ENCODE measurements at places on chromosomes 1 and 21. TPM values are rescaled to one million over a fixed set of nuclear protein-coding genes. Genes with fewer than 3 reads are reported as not detected.

CD1E gene
- 0.18 TPM for total RNA-seq

DNA sequence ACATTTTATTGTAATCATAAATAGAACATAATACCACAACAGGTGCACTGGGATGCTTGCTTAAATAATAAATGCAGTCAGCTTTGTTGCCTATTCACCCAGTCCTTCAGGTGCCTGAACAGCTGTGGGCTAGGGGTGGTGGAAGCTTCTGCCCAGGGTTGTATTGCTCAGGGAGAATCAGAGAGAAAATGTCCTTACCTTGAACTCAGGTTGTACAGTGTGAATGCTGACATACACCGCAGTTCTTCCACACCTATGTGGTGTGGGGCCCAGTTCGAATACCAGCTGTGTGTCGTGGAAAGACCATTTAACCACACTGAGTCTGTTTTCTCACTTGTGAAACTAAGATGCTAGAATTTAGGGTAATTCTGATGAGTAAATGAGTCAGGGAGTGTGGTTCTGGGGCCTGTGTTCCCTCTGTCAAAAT, 115.7 kb upstream of the ATP1A1 start:
- no peak for DNase-seq

- DNase-seq: no peak
These were observed 47.3 kb downstream of the GPR161 start for GRCh38 chr1:168089326-168089978.

HES3 gene
- total RNA-seq: not detected

C1QTNF12 gene
- 8.2 TPM for total RNA-seq

ZNHIT6 gene
- total RNA-seq: 12.0 TPM

GRCh38 chr1:107835151-107835670, 129.8 kb downstream of the VAV3 start:
- no peak for DNase-seq

DNA sequence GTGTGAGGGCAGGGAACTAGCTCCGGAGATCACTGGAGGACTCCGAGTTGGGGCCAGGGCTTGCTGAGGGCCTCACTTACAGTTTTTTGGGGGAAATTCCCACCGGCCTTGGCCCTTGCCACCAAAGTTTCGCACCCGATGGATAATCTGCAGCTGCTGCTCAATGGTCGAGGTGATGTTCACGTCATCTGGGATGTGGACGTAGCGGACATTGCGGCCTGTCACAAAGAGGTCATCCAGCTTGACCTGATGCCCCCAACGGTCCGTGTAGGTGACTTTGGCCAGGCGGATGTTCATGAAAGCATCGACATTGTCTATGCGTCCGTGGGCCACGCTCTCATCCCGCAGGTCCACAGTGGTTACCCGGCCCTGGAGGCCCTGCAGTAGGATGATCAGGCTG, 4.0 kb downstream of the LSM10 start:
- no peak for DNase-seq

DNA sequence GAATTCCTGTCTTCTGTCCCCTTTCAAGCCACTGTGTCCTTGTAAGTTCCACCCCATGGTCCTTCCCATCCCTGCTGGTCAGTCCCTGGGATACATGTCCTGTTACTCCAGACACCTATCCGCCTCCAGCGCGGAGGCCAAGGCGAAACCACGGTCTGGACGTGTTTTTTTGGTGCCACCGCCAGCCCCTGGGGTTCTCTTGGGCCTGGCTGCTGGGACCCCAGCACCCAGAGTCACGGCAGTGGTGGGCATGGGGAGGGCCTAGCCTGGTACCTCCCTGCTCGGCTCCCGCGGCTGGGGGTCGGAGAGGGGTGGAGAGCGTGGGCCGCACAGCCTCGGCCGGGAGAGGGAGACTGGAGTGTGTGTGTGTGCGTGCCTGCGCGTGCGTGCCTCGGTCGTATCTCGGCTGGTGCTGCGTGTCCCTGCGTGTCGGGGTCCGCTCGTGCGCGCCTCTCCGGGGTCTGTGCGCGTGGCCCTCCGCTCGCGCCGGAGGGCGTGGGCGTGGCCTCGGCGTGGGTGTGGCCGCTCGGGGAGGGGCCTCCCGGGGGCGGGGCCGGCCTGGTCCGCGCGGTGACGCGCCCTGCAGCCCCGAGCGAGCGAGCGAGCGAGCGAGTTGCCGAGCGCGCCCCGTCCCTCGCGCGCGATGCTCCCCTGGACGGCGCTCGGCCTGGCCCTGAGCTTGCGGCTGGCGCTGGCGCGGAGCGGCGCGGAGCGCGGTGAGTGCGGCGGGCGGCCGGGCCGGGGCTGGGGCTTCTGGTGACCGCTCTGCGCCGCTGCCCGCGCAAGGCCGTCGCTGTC, at the start of gene VWA1:
Gene VWA1 (plus strand): TSS at position 585 of the 798 bp plus-strand sequence. CDS start 59 bp downstream, at position 644.
- DNase-seq: peak; percentile 88

DNA sequence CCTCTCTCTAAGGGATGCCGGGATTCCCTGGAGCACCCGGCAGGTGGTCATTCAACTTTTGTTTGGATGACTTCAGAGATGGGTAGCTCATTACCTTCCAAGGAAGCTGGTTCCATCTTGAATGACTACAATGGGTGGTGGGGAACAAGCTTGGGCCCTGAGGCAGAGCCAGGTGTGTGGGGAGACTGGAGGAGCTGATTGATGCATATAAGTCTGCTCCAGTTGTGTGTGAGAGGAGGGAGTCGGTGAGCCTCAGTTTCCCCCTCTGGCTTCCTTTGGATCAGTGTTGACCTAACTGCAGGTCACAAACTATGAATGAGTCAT, 133.8 kb upstream of the ZBTB40 start:
- DNase-seq: no peak

FYB2 gene
- not detected for total RNA-seq

DNA sequence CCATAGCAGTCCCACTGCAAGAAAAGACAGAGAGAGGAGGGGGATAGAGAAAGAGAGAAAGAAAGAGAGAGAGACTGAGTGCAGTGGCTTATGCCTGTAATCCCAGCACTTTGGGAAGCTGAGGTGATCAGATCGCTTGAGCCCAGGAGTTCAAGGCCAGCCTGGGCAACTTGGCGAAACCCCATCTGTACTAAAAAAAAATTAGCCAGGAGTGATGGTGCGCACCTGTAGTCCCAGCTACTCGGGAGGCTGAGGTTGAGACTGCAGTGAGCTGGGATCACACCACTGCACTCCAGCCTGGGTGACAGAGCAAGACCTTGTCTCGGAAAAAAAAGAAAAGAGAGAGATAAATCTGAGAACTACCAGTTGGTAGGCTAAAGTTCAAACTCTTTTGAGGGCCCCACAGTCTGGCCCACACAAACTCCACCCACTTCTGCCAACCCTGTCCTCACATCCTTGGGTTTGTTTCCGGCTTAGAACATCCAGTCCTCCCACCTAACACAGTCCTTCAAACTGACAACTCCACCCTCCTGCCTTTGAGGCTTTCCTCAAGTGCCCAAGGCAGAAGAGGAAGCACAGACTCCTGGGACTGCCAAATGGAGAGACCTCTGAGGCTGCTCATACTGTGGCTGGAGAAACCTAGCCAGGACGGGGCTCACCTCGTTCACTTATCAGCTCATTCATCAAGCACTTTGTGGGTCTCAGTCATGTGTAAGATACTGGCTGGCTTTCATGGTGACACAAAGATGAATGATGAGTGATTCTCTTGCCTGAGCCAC, 20.1 kb downstream of the TFAP2E start:
- DNase-seq: no peak

DNA sequence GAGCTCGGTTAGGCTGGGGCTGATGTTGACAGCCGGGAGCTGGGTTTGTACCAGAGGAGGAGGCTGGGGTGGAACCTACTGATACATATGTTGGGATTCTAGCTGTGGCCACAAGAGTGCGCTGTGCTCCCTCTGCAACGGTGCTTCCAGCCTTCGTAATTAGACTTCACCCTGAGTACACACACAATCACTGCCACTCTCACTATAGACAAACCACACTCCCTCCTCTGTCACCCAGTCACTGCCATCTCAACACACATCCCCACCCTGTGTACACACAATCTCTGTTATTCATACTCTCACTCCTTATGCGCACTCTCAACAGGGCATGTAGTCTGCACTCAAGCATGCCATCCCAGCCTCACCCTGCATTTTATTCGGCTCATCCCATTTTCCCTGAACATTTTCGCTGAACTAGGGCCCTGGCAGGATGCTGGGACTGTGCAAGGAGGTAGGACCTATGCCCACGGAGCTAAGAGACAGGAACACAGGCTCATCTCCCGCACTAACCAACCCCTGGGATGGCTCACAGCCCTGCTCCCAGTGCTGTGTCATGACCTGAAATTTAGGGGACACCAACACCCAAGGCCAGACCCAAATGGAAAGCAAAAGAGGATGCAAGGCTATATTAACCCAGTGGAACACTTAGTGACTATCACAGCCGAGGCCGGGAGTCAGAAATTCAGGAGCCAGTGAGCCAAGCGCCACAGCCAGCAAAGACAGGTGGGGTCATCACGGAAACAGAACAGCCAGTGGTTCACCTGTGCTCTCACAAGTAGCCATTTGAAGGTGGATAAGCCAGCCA, 5.7 kb downstream of the GJB3 start:
- peak; percentile 73 for DNase-seq

- peak; percentile 66 for DNase-seq
These were observed 127.3 kb downstream of the SIK1 start for GRCh38 chr21:43299441-43300277.

DNA sequence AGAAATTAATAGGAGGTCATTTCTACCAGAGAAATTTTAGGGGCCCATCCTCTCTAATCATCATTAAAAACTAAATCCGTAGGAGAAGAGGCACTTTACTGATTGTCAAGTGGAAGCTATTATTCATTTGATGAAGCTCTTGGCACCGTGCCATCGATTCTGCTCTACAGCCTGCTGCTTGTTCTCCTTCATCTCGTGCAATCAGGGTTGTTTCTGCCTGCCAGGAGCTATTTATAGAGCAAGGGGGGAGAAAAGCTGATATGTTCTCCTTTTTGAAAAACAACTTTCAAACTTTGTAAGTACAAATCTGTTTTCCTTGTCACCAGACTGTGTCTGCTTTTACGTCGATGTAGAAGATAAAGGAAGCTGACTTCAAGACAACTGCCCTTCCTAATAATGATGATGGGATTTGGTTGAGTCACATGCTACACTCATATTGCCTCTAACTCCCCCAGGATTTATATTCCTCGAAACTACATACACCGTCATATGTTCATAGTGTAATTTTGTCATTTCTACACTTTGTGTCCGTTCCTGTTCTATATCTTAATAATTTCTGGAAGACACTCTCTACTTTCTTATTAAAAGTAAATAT, 169.6 kb upstream of the LHX8 start:
- peak; percentile 20 for DNase-seq

DNA sequence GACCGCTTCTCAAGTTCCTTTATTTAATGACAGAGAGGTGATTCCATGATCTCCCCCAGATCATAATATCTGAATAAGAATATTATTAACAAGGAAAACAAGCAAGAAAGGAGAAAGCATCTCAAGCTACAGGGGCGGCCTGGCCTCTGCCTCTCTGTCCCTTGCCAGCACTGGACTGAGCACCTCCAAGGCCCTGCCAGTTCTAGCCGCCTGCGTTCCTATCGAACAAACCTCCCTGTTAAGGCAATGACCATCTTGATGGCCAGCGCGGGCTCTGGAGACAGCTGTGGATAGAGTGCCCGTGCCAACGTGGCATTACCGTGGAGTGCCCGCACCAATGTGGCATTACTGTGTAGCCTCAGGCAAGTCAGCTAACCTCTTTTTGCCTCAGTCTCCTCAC, 84.8 kb downstream of the NPHP4 start:
- no peak for DNase-seq

DNA sequence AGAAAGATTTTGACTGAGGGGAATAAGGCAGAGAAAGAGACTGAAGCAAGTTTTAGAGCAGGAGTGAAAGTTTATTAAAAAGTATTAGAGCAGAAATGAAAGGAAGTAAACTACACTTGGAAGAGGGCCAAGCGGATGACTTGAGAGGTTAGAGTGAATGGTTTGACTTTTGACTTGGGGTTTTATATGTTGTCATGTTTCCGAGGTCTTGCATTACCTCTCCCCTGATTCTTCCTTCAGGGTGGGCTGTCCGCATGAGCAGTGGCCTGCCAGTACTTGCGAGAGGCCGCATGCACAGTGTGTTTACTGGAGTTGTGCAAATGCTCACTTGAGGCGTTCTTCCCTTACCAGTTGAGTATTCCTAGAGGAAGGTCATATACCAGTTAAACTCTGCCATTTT, 13.0 kb upstream of the DENND2D start:
- DNase-seq: no peak

- DNase-seq: no peak
These were observed 51.4 kb downstream of the SLC9A1 start for GRCh38 chr1:27103498-27103897.

DNA sequence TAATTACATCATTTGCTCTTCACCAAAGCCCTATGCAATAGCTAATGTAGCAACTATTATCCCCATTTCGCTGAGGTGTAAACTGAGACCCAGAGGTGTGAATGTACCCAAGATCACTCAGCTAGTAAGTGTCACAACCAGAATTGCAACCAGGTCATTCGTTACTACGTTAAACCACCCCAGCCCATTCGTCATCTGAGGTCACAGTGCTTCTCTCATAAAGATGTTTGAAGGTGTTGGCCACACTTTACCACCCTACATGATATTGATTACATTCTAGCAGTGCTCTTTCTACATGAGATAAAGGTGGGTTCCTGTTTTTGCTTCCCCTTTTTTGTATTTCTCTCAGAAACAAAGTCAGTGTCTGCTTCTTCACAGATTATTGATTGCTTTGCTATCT, 195.3 kb downstream of the ZBTB18 start:
- no peak for DNase-seq

- no peak for DNase-seq
These were observed 435.1 kb downstream of the PRDM2 start for GRCh38 chr1:14135070-14135469.

- no peak for DNase-seq
These were observed 45.1 kb upstream of the COP1 start for GRCh38 chr1:176252191-176252590.

DNA sequence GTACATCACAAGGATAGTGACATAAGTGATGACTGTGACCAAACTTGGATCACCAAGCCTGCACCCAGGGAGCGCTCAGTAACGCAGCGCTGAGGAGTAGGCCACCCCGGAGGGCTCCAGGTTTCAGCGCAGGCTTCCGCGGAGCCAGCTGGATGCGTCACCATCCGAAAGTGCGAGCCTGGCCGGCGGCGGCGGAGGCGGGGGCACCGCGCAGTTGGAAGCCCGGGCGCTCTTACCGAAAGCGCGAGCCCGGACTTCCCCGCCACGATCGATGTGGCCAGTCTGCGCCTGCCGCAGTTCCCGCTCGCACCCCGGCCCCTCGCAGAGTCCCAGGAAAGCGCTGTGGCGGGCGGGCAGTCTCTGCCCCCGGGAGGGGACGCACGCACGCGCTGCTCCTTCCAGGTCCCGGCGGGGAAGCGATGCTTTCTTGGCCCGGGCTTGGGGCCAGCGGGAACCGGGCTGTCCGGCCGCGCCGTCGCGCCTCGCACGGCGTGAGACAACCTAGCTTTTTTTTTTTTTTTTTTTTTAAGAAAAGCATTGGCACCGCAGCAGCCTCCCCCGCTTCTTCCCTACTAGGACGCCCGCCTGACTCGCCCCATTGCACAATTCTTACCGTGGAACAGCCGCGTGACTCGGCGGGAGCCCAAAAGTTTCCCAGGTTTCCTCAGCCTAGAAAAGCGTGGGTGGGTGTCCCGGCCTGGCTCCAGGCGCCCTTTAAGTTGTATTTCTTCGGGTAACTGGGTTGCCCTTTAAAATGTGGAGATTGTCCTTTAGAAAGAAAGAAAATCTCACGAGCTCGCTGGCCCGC, 36.4 kb upstream of the JAK1 start:
- DNase-seq: peak; percentile 81
